ENCODE measurements at places on chromosomes 16 and 17.

DNA sequence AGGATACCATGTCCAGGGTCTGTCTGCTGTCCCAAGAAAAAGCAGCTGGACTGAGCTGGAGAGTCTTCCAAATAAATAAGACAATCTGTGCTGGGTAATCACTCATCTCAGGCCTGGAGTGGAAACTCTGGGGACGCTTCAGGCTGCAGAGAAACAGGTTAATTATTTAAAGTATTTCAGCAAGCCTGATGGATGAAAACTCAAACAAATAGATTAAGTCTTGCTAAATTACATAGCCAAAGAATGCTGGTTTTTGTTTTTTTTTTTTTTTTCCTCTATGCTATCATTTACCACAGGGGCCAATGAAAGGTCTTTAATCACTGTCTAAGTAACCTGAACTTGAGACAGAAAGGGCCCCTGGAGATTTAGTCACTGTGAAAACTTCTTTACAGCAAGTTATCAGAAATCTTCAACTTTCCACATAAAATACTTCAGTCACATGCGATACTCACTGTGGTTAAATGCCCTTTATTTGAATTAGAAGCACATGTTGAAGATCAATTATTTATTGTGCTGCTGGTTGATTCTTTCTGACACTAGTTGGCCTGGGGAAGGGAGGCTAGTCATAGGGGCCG is 31.0 kb upstream of the KCNJ2 start:
- peak; percentile 71 for DNase-seq

DNA sequence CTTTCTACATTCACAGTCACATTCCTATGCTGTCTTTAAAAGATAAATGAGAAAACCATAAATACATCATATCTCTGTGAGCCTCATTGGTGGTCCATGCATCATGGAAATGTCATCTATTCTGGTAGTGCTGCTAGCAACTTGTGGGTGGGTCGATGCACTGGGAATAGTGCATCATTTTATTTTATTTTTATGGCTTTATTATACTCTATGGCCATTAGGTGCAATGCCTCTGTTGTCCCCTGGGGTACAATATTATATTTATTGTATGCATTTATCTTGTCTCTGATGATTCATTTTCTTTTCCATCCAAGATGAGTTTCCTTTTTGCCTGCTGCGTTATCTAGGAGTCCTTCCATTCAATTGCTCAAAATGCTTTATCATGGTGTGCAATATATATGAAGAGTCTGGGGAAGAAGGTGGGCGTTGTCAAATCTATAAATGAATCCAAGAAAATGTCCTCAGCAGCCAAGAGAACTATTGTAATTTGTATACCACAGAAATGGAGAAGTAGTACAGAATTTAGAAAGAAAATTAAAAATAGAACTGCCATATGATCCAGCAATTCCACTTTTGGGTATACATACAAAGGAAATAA is 324.0 kb downstream of the KCNJ2 start:
- no peak for DNase-seq

- DNase-seq = no peak
These were observed 194.3 kb downstream of the ZNF423 start for GRCh38 chr16:49661465-49662187.

GRCh38 chr17:19018600-19018950 is 14.0 kb upstream of the FAM83G start:
- no peak for DNase-seq

DNA sequence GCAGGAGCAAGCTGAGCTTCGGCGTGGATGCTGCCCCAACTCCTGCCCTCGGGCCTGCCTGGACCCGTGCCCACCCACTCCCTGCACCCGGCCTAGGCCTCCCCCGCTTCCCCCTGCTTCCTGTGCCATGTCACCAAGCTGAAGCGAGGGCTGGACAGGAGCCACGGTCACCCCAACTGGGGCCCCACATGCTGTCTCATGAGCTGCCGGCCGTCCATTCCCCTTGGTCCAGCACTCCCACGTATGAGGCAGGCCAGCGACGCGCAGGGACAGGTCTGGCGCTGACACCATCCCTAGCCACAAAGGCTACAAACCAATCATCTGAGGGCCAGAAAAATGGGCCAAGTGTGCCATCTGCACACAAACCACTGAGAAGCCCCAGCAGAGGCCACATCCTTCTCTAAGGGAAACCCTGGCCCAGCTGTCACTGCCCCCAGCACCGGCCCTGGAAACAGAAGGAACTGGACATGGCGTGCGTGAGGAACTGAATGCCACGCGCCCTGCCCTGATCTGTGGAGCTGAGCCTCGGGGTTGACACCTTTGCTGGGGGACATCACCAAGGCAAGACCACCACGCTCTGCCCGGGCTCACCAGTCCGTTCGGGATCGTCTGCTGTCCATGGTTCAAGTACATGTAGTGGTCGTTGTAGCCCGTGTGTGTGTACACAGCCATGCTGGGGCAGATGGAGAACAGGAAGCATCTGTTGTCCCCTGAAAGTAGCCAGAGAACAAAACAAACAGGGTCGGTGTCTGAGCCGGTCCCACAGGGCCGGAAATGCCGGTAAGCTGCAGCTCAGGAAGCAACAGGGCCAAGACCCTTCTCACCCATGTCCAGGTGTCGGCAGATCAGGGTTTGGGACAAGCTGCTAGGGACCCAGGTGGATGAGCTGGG is 22.2 kb downstream of the MEAK7 start:
- DNase-seq = no peak

- no peak for DNase-seq
These were observed 93.2 kb downstream of the LITAF start for GRCh38 chr16:11493531-11493929.

- DNase-seq = no peak
These were observed 150.5 kb downstream of the KATNIP start for GRCh38 chr16:27700304-27700995.

DNA sequence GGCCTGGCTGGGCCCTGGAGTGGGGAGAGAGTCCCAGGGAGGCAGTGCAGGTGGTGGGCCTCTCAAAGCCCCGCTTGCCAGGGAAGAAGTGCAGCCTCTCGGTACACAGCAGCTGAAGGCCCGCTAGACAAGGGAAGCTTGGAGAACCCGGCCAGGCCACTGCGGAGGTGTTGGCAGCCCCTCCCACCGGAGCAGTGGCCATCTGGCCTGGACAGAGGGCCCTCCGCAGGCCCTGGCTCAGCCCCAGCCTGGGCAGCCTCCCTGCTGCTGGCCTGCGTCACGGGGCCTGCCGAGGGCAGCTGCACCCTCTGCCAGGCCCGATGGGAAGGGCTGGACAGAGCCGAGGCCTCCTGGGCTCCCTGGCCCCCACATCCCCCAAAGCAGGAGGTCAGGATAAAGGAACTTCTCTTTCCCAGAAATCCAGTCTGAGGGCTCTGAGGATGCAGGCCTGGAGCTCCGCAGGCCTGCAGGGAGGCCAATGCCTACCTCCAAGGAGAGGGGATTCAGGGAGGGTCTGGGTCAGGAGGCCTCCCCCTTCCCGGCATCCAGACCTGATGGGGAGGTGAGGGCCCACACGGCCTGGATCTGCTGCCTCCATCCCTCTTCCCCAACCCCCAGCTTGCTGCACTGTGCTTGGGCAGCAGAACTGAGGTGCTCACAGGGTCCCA is 4.3 kb downstream of the SPPL2C start:
- no peak for DNase-seq
